ENCODE measurements at places on chromosomes 11 and 22.
A peak's percentile ranks its signal among the peaks of the same experiment; 100 is the strongest.

DNA sequence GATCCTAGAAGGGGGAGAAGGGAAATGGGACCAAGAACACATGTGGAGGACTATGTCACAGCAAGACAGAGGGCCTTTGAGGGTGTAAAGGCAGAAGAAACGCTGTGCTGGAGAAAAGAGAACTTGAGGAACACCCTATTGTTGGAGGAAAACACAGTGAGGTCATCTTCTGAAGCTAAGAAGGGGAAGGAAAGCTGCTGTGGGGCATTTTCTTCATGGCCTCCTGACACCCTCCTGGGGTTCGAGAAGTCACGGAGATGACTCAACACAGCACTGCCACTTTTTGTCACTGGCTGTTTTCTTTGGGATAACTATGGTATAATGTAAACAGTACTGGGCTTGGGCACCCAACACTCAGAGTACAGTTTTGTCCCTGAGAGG is 492.6 kb upstream of the CADM1 start:
- DNase-seq, result no peak

- DNase-seq, result no peak
Measured at GRCh38 chr11:67153971-67154370, 34.9 kb downstream of the KDM2A start.

- DNase-seq, result no peak
Measured at GRCh38 chr11:3826721-3827120, 14.0 kb downstream of the RHOG start.

- no peak for DNase-seq
Measured at GRCh38 chr11:125464270-125464662, 31.8 kb downstream of the FEZ1 start.

DNA sequence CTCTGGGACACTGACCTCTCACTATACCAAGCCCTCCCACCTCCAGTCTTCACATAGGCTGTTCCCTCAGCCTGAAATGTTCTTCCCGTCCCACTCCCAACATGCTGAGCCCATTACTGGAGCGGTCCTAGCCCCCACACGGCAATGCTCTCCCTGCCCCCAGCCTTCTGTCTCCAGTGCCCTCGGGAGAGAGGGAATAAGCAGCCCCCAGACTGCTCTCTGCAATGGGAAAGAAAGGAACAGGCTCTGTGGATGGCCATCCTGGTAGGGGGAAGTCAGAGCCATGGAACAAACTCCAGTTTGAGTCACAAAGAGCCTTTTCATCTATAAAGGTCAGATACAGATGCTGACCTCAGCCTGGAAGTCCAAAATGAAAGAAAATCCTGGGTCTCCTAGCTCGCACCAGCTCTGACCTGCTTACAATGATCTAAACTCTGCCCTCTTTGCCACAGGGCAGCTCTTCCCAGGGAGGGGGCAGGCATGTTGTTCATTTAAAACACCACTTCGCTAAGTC is 62.6 kb downstream of the FLRT1 start:
- DNase-seq, result no peak

DNA sequence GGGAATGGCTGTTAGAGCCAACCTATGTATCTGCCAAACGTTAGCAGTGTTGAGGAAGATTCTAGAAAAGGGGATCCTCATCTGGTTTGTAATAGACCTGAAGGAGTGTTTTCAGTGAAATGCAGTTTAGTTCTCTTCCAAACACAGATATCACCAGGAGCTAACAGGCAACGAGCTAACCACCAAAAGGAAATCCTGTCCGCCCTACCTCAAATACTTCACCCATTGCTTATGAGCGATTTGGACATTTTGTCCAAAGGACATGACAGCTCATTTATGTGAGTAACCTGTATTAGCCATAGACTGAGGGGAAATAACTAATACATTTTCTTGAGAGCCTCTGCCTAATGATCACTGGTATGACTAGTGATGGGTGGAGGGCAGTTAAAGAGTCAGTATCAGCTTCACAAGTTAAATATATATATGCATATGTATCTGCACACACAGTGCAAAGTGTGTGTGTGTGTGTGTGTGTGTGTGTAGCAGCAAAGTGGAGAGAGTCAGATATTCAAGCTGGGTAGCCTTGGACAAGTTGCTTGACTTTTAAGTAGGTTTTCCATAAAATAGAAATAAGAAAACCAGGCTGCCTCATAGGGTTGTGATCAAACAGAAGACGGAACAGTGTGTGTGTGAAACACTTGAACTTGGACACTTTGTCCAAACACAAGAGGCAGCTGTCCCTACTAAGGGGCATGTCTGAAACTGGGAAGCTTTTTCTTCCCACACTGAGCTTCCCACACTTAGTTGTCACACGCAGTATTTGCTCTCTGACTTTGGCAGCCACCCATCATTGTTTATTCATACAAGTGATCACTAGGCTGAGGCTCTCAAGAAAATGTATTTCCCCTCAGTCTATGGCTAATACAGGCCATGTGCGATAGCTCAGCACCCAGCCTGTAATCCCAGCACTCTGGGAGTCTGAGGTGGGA is 940 bp upstream of the C11orf91 start:
- DNase-seq, result no peak

DNA sequence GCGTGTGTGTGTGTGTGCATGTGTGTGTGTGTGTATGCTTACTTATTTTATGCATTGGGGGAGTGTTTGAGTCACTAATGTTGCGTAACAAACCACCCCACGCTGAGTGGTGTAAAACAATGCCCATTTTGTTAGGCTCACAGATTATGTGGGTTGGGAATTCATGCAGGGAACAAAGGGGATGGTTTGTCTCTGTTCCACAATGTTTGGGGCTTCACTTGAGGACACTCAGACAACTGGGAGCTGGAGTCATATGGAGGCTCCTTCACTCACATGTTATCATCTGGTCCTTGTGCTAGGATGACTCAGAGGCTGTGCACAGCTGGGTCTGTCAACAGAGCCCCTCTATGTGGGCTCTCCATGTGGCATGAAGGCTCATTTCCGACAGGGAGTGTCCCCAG is 51.3 kb upstream of the LARGE1 start:
- DNase-seq, result no peak

GRCh38 chr22:33296941-33297340 is 238.8 kb upstream of the SYN3 start:
- DNase-seq, result no peak

- DNase-seq, result no peak
Measured at GRCh38 chr22:24498824-24499223, 3.7 kb downstream of the UPB1 start.

- peak; percentile 98 for DNase-seq
Measured at GRCh38 chr22:38872172-38872830, at the start of gene CBX6. TSS of gene CBX6 (minus strand) at chr22:38872216. CDS start at chr22:38872190, 26 bp downstream.

DNA sequence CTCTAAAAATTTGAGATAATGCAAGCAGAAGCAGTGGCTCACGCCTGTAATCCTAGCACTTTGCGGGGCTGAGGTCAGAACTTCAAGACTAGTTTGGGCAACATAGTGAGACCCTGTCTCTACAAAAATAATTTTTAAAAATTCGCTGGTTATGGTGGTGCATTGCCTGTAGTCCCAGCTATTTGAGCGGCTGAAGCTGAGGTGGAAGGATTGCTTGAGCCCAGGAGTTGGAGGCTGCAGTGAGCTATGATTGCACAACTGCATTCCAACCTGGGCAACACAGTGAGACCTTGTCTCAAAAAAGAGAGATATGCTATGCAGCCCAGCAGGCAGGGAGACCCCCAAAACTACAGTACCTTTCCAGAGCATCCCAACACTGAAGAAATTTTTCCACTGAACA is 2.3 kb downstream of the CTSC start:
- no peak for DNase-seq
